Stimulated activated CD4-positive, alpha-beta T cell treated with anti-CD3 and anti-CD28 coated beads, Interleukin-15, amount 100 ng/mL, for 24 hours (primary cell): ENCODE measurements at places on chromosomes 3 and 15.

- DNase-seq, result no peak
These were observed 41.4 kb upstream of the CA12 start for GRCh38 chr15:63422891-63423590.

- DNase-seq, result no peak
These were observed 119.8 kb downstream of the PDCD6IP start for GRCh38 chr3:33918126-33918756.

GRCh38 chr15:69474291-69474690, 21.7 kb downstream of the RPLP1 start:
- DNase-seq, result no peak

DNA sequence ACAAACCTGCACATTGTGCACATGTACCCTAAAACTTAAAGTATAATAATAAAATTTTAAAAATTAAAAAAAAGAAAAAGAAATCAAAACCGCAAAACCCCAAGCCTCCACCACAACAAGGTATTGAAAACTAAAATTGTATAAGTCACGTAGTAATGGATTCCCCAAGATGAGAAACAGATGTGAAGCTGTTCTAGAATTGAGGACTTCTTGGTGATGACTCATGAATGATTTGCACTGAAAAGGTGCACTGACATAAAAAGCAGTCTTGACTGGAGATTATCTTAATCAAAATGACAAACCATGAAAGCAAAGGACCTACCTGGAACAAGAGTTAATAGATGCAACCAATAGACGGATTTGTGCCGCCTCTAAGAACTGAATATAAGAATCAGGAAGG, 225.8 kb downstream of the MYRIP start:
- DNase-seq, result no peak

DNA sequence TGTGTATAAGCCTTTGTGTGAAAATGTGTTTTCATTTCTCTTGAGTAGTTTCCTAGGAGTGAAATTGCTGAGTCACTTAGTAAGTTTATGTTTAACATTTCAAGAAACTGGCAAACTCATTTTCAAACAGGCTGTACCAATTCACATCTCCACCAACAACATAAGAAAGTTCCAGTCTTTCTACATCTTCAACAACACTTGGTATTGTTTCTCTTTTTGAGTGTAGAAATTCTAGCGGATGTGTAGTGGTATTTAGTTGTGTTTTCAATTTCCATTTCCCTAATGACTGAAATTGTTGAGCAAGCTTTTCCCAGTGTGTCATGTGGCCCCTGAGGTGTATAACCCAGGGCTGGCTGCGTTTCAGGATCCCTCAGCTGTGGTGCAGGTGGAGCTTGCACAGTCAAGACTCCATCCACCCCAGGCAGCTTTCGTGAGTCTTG, 258.5 kb downstream of the PDCD6IP start:
- peak; percentile 38 for DNase-seq

- DNase-seq, result no peak
These were observed 21.2 kb downstream of the CCR8 start for GRCh38 chr3:39350714-39351113.

DNA sequence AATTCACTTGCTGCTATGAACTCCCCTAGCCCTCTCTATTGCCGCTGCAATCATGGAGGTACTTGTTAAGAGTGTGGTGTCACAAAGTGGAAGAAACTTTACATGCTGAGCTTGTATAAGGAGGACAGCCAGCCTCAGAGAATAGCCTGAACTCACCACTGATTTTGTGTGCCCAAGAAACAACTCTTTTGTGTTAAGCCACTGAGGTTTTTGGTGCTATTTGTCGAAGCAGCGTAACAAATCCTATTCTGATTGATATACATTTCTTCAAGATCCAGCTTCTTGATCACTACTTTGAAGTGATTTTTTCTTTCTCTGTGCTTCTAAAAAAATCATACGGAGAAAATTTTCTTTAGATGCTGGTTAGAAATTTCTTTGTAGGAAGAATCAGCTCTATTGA, 132.4 kb downstream of the MEIS2 start:
- no peak for DNase-seq

GRCh38 chr3:19384868-19385267, 236.6 kb downstream of the KCNH8 start:
- no peak for DNase-seq

- DNase-seq, result peak; percentile 61
These were observed 777 bp downstream of the LOXL1 start for GRCh38 chr15:73927003-73927475.

DNA sequence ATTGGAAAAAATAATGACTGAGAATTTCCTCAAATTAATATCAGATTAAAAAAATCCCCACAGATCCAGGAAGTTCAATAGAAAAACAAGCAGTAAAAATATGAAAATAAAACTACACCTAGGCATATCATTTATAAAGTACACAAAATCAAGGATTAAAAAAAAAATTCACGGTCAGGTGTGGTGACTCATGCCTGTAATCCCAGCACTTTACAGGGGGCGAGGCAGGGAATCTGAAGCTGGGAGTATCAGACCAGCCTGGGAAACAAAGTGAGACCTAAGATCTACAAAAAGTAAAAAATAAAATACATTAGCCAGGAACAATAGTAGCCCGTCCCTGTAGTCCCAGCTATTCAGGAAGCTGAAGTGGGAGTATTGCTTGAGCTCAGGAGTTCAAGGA, 778.3 kb upstream of the ALCAM start:
- DNase-seq, result no peak

- no peak for DNase-seq
These were observed 128.1 kb upstream of the ADPGK start for GRCh38 chr15:72911626-72912025.

- peak; percentile 31 for DNase-seq
These were observed 1.9 kb downstream of the OSBPL10 start for GRCh38 chr3:31979001-31979697.

GRCh38 chr3:55658270-55658669, 171.2 kb upstream of the WNT5A start:
- DNase-seq, result no peak

- DNase-seq, result no peak
These were observed 170.0 kb downstream of the NR2F2 start for GRCh38 chr15:96500508-96500907.

DNA sequence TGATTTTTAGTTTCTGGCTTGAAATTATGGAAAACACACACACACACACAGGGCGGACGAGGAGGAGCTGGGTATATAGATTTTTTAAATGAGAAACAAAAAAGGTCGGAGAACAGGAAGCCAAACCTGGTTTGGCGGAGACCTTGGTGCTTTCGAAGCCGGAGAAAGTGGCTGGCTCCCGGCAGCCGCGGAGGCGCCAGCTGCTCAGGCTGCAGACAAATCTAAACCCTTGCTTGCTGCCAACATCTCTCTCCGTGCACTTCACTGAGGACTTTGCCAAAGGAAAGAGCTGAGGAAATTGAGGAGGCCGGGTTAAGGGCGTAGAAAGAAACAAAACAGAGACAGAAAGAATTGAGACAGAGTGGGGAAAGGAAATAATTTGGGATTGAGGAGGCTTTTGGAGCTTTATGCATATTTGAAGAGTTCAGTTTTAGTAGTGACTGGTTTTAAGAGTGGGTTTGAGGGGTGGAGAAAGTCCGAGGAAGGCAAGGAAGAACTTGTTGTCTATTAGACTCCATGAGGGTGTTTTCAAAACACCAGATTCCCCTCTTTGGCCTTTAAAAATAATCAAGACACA, 2.2 kb downstream of the ZIC1 start:
- DNase-seq, result no peak

- DNase-seq, result peak; percentile 32
These were observed 22.0 kb upstream of the ZCWPW2 start for GRCh38 chr3:28326458-28326926.

DNA sequence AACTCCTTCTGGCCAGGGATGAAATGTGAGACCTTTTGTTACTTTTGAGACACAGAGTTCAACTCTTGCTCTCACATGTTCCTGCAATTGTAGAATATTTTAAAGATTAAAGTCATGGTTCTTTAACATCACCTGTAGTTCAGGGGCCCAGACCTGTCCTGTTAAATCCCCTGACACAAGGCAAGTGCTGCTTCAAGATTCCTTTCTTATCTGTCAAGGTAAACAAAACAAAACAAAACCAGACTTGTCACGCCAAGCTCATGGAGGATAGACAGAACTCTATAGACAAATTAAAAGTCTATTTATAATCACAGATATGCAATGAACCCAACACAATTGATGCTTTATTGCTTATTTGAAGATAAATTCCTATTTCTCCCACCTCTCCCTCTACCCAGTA, 48.6 kb upstream of the NEDD4 start:
- DNase-seq, result no peak
